ENCODE measurements at places on chromosomes 7 and 10.
A peak's percentile ranks its signal among the peaks of the same experiment; 100 is the strongest.

GRCh38 chr7:30209951-30210350 lies 74.4 kb upstream of the ZNRF2 start:
- no peak for DNase-seq

GRCh38 chr7:22865602-22865960 lies 42.9 kb upstream of the TOMM7 start:
- DNase-seq, result peak; percentile 40

- DNase-seq, result no peak
These were observed 8.0 kb upstream of the ACTR3B start for GRCh38 chr7:152751449-152752141.

DNA sequence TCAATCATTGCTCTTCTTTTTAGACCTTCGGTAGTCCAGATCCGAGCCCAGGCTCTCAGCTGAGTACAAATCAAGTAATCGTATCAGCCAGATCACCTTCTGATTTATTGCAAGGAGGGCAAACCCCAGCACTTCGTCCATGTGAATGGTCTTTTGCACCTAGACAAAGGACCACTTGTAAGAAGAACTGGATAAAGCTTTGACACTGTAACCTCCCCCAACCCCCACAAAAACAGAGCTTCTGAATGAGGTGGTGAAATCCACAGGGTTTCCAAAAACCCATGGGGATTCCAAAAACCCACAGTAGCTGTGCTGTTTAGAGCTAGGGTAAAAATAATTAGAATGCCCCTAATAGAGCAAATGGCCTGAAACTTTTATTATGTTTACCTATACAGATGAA lies 148.8 kb upstream of the ODAD2 start:
- DNase-seq, result no peak

DNA sequence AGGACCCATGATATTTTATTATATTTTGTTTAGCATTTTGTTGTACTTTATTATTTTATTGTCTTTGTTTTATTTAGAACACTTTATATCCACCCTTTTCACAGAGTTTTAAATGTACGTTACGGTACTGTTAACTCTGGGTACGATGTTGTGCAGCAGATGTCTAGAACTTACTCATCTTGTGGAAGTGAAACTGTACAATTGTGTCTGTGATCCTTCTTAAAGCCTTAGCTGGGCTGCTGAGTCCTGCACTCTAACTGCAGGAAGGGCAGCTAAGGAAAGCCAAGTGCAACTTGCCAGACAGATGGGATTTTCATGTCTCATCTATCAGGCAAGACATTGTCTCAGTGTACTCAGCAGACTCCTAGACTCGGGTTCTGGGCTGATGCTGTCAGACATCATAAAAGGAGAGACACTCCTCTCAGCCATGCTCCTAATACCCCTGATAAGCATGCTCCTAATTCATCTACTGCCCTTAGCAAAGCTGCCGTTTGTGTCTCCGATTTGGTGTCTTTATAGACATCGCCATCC lies 14.6 kb upstream of the INSYN2A start:
- DNase-seq, result no peak

DNA sequence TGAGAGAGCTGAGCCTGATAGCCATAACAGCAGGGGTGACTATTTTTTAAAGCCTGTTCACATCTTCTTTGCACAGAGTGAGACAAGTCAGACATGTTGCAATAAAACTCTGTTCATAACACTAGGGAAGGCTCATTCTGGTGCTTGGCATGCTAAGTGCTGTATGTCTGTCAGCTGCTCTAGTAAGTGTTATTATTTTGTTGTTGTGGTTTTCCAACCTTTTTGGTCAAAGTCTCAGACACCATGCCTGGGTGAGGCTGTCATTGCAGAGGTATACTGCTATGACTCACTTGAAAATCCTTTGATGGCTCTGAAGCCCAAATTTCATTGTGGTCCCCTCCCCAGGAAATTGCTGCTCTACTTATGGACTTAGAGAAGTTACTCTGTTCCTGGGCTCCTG lies 129.7 kb downstream of the ADRA2A start:
- DNase-seq, result no peak

DNA sequence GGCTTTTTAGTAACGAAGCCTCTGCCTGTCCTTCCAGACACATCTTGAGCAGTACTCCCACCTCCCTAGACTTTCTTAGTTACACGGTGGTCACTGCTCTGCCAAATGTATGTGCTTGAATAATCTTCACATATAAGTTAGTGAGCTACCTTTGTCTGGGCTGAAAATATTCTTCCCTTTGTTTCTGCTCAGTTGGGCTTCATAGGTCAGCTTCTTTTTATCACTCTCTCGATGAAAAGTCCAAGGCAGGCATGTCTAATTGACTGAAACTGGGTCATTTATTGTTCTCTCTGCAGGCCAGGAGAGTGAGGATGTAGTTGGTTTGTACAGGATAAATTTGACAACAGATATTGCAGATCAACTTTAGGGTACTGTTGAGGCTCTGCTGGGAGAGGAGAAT lies 636.7 kb upstream of the IGFBP3 start:
- DNase-seq, result no peak

GRCh38 chr7:78528964-78529363 lies 730.4 kb downstream of the PHTF2 start:
- DNase-seq, result peak; percentile 26

DNA sequence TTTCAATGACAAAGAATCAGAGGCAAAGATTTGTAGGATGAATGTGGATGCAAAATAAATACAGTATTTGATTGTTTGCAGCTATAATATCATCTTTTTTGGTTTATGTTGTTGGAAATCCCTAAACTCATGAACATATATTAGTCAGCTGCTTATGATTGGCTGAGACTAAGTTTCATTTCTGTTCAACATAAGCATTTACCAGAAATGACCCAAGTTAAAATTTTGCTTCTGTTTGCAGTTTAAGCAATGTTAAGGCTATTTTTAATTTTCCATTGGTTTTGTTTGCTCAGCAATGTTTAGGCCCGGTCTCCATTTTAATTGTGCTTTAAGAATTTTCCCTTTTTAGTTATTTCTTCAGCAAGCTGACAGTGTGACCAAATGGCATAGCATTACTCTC lies 22.0 kb downstream of the GIMAP6 start:
- DNase-seq, result no peak

DNA sequence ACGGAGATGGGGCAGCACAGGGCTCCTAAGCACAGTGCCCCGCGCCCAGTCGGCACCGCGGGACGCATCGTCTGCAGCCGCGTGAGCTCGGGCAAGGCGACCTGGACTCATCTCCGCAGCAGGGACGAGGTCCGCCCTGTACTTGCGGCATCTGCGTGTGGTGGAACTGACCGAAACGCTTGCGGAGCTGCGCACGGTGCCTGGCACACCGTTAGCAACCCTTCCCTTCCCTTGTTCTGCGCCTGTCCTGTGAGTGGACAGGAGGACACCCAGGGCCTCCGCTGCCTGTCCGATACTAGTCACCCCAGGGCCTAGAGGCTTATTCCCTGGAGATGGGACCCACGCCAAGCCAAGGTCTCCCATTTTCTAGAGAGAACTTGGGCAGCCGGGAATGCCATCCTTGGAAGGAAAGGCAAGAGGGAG lies 98.5 kb downstream of the WDR11 start:
- DNase-seq, result no peak

GRCh38 chr7:42932811-42933591 lies 825 bp downstream of the MRPL32 start:
- peak; percentile 46 for DNase-seq

- peak; percentile 43 for DNase-seq
These were observed 32.1 kb downstream of the HERC4 start for GRCh38 chr10:68043030-68043429.

DNA sequence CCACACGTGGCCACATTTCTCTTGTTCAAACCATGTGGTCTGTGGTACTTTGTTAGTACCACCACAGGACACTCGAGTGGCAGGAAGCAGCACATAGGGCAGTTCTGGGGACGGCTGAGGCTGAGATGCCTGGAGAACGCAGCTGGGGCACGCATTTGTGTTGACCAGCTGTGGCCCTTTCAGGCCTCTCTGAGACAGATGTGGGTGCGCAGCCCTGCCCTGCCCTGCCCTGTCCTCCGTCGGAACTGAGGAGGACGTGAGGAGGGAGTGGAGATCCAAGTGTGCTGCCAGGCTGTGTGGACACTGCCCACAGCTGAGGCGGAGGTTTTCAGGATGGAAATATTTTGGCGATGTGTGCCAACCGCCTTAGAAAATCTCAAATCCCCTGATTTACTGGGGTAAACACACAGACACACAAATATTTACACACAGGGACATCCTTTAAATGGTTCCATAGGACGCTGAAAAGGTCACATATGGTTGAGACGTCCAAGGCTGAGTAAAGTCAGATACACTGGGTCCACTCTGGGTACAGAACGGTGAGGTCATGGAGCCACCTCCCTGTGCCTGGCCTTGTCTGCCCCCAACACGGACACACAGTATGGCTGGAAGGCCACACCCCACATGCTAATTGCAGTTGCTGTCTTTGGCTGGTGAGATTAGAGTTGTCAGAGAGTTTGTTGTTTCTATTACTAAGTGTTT lies 14.8 kb downstream of the BHLHA15 start:
- no peak for DNase-seq

- no peak for DNase-seq
These were observed 37.0 kb downstream of the KLF6 start for GRCh38 chr10:3747984-3748383.

GRCh38 chr10:32461203-32461602 lies 15.3 kb downstream of the CCDC7 start:
- no peak for DNase-seq

DNA sequence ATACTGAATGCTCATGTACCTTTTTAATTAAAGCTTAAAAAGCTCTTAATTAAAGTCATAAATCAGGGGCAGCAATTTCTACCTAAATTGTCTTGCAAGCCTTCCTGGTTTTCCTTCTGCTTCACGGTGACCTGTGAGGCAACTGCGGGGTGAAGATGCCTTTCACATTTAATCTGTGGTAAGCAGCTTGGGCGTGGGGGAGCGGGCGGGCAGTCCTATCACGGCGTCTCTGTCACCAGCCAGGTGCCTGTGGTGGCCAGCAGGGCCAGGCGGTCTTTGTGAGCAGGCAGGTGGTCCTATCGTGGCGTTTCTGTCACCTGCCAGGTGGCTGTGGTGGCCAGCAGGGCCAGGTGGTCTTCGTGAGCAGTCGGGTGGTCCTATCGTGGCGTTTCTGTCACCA lies 269.2 kb upstream of the PPP2R2D start:
- no peak for DNase-seq

GRCh38 chr10:11431216-11431555 lies 180.3 kb downstream of the USP6NL start:
- DNase-seq, result no peak

- no peak for DNase-seq
These were observed 29.5 kb upstream of the ZNF107 start for GRCh38 chr7:64636386-64636785.
